Stromal cell of bone marrow (primary cell): ENCODE measurements at places on chromosomes 12 and 14.

GRCh38 chr12:113325916-113326315 is 9.0 kb downstream of the SLC8B1 start:
- peak; percentile 65 for DNase-seq

DNA sequence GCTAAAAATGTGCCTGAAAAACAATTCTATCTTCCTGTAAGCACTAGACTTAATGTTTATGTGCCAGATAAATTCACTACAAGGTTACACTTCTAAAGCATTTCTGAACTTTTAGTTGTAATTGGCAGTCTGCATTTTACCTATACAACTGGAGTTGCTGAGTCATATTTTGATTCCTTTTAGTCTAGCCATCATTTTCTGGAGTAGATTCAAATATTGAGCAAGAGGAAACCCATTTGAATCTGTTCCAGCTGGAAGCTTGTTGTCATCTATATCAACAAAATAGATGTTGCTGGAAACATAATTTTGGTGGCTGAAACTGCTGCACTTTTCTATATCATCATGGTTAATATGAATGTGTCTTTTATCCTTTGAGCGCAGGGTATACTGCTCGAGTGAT is 122.2 kb upstream of the CCDC175 start:
- no peak for DNase-seq

GRCh38 chr14:99535448-99535847 is 54.2 kb downstream of the CCNK start:
- DNase-seq = no peak

- no peak for DNase-seq
These were observed 32.7 kb downstream of the DAD1 start for GRCh38 chr14:22556021-22556989.

- DNase-seq = no peak
These were observed 111.1 kb downstream of the DIP2B start for GRCh38 chr12:50615907-50616296.
